Amygdala (tissue), 56 donors: ENCODE measurements at places on chromosomes 13 and 19.

DNA sequence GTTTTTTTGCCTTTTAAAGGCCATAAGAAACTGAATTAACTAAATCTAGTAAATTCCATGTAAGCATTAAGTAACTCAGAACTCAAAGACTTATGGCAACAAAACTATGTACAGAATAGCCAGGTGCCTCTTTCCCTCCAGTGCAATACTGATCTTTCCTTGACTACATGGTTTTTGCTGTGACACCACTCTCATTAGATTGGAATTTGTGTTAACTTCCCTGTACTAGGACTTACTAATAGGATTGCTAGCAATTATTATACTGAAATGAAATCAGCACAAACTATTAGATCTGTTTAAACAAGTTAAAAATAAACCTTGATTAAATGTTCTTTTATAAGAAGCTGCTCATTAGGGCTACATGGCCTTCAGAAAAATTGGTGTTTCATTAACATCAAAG is 96.3 kb downstream of the DACH1 start:
- DNase-seq, result no peak

GRCh38 chr19:7932276-7932929 is 6.5 kb upstream of the CTXN1 start:
- DNase-seq, result no peak

- peak; percentile 94 for DNase-seq
Observed at GRCh38 chr13:46389457-46390451, 2.7 kb upstream of the RUBCNL start.

GRCh38 chr13:112891477-112892401 is 77.3 kb upstream of the MCF2L start:
- no peak for DNase-seq

- no peak for DNase-seq
Observed at GRCh38 chr13:103087275-103087674, 21.1 kb upstream of the SLC10A2 start.

- DNase-seq, result no peak
Observed at GRCh38 chr13:48636550-48636949, 17.2 kb upstream of the CYSLTR2 start.

DNA sequence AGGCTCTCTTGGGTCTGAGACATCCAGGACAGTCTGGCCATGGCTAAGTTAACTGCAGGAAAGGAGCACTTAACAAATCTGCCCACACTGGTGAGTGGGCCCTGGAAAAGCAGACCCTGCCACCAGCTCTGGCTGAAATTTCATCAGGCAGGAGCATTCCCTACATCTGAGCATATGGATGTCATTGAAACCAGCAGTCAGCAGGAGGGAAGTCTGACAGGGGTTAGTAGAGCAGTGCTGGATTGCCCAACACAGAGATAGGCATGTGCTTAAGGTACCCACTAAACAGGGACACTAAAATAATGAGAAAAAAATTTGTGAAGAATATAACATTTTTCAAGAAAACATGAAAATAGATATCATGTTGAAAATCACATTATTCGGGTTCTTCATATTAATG is 13.6 kb upstream of the ACOD1 start:
- DNase-seq, result no peak

GRCh38 chr19:35236638-35237400 is 8.3 kb upstream of the FAM187B start:
- DNase-seq, result no peak

- DNase-seq, result no peak
Observed at GRCh38 chr19:1270213-1270853, 1.2 kb downstream of the CIRBP start.

DNA sequence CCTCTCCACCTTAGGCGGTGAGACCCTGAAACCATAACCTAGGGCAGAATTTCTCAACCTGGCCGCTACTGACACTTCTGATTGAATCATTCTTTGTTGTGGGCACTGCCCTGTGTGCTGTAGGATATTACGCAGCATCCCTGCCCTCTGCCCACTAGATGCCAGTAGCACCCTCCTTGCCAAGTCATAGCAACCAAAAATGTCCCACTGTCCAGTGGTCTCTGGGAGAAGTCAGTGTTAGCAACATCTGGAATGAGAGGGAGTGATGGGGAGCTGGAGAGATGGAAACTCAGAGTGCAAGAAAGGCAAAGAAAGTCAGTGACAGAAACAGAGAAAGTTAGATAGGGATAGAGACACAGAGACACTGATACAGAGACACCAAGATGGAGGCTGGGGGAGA is 13.6 kb downstream of the KLK4 start:
- DNase-seq, result no peak

DNA sequence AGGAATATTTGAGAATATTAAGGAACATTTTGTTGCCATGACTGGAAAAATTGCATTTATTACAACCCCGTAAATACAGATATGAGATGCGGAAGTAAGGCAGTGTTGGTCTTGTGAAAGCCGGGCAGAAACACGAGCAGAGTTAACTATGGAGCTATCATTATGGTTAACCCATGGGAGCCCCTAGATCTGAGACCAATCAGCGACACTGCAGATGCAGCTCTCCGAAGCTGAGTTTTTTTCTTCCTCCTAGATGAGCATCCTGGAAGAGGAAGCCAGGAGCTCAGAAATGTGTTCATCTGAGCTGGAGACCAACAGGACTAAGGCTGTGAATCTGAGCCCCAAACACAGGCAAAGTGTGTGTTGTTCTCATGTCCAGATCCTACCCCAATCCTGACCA is 123.0 kb upstream of the KL start:
- no peak for DNase-seq

- no peak for DNase-seq
Observed at GRCh38 chr13:100619940-100620339, 31.4 kb upstream of the GGACT start.

GRCh38 chr19:17021793-17022590 is 4.6 kb downstream of the CPAMD8 start:
- DNase-seq, result no peak

GRCh38 chr19:5789886-5790558 is 941 bp downstream of the DUS3L start:
- DNase-seq, result no peak

GRCh38 chr19:11252665-11253355 is 9.5 kb downstream of the DOCK6 start:
- no peak for DNase-seq

GRCh38 chr13:112711528-112712265 is 21.9 kb downstream of the ATP11A start:
- DNase-seq, result peak; percentile 46

GRCh38 chr13:40406405-40407120 is 259.9 kb downstream of the FOXO1 start:
- DNase-seq, result no peak

- DNase-seq, result no peak
Observed at GRCh38 chr19:32675720-32676185, at the start of gene RGS9BP. TSS of gene RGS9BP (plus strand) at chr19:32675848. CDS start at chr19:32676264, 416 bp downstream.

DNA sequence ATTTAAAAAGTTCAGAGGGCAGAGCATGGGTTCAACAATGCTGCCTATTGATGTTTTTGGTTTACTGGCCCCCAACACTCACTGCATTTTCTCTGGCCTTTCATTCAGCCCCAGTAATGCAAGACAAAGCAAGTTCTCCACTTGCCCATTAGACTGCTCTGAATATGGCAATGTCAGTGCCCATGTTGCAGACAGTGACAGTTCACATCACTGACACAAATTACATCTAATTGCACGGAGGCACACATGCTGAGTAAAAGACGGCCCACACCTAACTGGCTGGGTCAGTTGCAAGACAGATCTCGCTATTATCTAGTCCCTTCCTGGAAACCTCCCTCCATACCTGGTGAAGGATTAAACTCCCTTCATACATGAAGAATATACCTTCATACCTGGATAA is 54.0 kb downstream of the ENOX1 start:
- no peak for DNase-seq

GRCh38 chr13:98843482-98843877 is 91.0 kb upstream of the SLC15A1 start:
- no peak for DNase-seq

DNA sequence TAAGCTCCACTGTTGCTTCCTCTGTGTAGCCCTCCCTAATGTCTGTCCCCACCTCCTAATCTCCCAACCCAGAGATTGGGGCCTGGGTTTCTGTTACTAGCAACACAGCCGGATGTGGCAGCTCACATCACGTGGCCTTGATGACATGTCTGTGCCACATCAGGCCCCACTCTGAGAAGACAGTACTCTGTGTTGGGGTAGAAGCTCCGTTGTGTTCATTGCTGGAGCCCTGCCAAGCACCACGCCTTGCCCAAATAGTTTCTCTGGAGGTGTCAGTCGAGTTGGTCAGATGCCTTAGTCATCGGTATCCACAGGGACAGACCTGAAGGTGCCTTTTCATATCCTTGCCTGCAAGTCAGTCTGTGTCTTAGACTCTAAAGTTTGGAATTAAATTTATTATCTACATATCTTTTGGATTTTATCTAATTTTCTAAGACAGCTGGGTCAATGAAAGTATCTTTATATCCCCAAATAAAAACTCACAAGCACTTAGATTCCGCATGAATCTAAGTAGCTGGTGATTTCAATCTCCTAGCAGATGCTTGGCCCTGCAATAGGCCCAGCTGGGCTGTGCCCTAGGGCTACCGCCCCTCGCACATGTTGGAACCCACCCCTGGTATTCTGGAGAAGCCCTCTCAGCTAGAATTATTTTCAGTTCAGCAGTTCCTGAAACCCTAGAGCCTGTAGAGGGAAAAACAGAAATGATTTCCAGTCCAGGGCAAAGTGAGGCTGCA is 204.0 kb upstream of the TSHZ3 start:
- DNase-seq, result no peak
